ENCODE measurements at places on chromosomes 4 and X. TPM values are rescaled to one million over a fixed set of nuclear protein-coding genes. Genes with fewer than 3 reads are reported as not detected.

GRCh38 chr4:40275065-40275730 lies 59.9 kb upstream of the CHRNA9 start:
- DNase-seq: no peak

The DOK7 gene
- total RNA-seq: 0.83 TPM

DNA sequence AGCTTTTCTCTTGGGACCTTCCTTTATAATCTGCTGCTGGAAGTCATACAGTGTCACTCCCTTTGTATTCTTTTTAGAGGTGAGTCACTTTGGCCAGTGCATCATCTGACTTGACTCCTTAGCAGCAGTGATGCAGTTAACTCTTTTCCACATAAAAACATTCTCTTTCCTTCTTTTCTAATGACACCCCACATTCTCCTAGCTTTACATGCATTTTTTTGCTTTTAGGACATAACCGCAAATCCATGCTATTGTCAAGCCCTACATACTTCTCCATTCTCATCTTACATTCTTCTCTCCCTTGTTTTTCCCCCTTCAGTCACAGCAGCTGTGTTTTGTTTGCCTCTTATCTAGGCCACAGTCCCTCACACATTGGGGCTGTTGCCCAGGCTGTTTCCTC lies 55.1 kb downstream of the ZNF330 start:
- DNase-seq: no peak

DNA sequence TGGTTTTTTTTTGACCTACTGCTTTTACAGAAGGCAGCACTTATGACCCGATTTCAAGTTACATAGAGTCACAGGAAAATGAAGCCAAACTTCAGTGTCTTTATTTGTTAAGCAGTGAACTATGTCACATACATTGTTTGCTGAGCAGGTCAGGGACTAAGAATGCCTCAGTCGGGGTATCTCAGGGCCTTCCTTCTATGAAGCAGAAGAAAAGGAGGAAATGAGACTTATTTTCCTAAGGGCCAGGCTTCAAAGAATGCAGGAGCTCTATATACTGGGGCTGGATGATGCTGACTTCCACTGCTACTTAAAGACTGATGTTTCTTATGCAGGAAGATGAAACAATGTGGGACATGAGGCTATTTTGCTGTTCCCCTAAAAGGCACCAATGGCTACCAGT lies 558.4 kb upstream of the IGFBP7 start:
- DNase-seq: no peak

- DNase-seq: no peak
Observed at GRCh38 chr4:71333960-71334359, 4.9 kb upstream of the SLC4A4 start.

GRCh38 chr4:10081218-10081606 lies 35.4 kb downstream of the WDR1 start:
- no peak for DNase-seq

DNA sequence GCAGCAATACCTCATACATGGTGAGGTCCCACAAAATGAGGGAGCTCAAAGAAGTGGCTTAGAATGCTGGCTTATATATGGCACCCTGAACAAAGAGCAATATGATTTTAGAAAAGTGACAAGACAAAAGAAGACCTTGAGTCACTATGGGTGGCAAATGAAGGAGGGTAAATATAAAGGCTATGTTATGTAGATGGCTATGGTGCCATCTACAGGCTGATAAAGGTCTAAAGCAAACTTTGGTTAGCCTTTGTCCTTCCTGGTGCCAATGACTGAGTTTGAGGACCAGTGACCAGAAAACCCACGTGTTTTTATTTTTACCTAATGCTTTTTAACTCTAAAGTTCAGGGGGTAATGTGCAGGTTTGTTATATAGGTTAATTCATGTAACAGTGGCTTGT lies 151.8 kb downstream of the CCNG2 start:
- no peak for DNase-seq

DNA sequence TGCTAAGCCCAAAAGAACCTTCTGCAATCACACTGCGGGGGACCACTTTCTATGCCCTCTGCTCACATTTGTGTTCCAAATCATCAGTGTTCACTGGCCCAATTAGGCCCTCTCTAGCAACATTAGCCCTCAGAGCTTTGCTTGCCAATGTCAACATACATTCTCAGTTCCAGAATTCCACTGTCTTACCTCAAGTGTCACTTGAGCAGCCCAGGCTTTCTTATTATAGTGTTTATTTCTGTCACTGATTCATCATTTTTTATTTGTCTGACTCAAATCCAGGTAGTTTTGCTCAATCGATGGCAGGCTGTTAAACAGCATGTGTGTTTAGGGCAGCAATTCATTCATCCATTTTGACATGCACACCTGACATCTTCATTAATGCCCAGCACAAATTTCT lies 291.2 kb downstream of the TEX13A start:
- no peak for DNase-seq

The SOWAHB gene
- 22.1 TPM for total RNA-seq

GRCh38 chrX:77917294-77917933 lies 6.9 kb downstream of the ATP7A start:
- DNase-seq: no peak

- DNase-seq: no peak
Observed at GRCh38 chr4:184274286-184274951, 56.7 kb upstream of the ENPP6 start.

DNA sequence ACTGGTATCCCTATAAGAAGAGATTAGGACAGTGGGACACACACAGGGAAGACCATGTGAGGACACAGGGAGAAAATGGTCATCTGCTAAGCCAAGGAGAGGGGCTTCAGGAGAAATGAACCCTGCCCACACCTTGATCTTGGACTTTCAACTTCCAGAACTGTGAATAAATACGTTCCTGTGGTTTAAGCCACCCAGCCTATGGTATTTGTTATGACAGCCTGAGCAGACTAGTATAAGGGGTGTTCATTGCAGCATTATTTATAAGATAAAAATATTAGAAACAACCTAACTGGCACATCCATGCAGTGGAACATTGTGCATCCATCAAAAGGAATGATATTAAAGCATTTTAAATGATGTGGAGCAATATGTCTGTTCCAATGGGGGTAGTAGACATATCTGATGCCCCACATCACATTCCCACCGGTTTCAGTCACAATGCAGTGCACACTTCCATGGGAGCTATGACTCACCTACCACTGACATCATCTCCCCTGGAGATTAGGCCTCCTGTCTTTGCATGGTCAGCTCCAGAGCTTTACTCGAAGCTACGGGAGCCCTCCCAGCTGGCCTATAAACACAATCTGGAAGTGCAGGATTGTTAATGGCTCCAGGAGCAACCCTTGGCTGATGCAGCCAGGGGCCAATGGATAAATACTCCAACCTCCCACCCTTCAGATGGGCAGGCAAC lies 38.9 kb upstream of the MAMLD1 start:
- no peak for DNase-seq

- DNase-seq: no peak
Observed at GRCh38 chrX:1516596-1517104, 20.3 kb downstream of the P2RY8 start.

- DNase-seq: no peak
Observed at GRCh38 chr4:127236889-127237288, 395.9 kb upstream of the INTU start.

- no peak for DNase-seq
Observed at GRCh38 chr4:21384609-21385008, 564.0 kb downstream of the KCNIP4 start.

GRCh38 chr4:39933671-39934590 lies 43.8 kb downstream of the PDS5A start:
- no peak for DNase-seq

Measured in left lobe of liver (tissue), 2 donors.